Activated CD4-positive, alpha-beta T cell treated with anti-CD3 and anti-CD28 coated beads, Interleukin-2, amount 50 U/mL, for 4 hours (primary cell): ENCODE measurements at places on chromosomes 12 and 14.

GRCh38 chr14:66993512-66993911 is 195.7 kb upstream of the GARIN2 start:
- DNase-seq, result no peak

GRCh38 chr14:101056446-101056845 is 152.9 kb upstream of the RTL1 start:
- DNase-seq, result no peak

GRCh38 chr12:122031342-122032216 is 9.9 kb downstream of the BCL7A start:
- DNase-seq, result peak; percentile 34

DNA sequence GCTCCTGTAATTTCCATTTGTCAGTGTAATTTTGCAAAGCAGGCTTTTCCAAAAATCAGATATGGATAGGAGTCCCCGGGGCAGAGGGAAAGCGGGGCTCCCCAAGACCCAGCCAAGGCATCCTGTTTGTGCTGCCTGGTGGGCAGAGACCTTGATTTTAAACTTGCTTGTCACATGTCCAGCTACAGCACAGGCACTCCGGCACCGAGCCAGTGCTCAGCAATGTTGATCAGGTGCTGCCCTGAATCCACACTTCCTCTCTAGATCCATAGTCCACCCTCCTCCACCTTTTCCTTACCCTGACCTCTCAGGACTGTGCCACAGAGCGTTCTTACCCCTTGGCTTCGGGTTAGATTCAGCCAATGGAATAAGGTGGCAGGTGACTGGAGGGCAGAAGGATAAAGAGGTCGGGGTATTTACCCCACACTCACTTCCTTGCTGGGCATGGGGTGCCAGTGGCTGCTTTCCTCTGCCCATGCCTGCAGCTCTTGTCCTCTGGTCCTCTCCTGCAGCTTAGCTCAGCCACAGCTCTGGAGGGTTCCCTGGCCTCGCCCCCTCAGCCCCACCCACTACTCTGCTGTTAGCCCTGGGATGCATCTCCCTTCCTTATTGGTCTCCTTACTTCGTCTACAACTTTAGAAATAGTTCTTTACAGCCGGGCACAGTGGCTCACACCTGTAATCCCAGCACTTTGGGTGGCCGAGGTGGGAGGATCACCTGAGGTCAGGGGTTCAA is 80.1 kb downstream of the IRF2BPL start:
- no peak for DNase-seq

- DNase-seq, result no peak
Observed at GRCh38 chr14:88470542-88471440, 84.0 kb downstream of the PTPN21 start.

DNA sequence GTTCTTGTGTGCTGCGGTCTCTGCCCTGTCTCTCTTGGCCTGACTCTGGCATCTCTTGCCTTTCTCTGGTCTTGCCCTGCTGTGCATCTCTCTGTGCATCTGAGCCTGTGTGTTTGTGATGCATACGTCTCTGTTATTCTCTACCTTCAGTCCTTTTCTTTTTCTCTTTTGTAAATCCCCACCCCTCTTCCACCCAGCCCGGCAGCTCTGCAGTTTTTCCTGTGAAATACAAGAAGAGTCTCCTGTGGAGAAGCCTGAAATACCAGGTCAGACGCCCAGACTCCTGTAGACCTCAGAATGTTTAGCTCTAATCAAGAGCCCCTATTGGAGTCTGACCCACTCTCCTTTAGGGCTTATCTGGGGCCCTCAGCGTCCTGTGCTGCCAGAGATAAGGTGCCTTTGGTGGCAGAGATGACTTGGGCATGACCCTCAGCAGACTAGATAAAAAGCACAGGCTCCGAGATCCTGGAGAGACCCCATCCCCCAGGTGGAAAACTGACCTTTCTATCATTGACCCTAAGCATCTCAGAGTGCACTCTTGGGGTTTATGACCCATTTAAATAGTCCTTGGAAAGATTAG is 167.5 kb upstream of the SRRM4 start:
- no peak for DNase-seq

DNA sequence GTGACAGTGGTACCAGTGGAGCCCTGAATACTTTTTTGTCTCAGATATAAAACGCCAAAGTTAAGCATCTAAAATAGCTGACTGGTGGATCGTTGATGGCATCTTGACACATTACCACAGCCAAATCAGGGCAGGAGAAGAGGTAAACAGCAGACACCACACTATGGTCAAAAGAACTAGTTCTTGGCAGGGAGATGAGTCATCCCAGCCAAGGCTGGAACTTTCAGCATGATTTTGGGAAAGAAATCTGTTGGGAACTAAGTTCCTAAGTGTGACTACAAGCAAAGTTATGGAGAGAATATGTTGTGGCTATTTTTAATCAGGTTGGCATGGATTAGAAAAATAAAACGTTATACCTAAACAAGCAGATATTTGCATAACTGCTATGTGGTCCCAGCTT is 36.9 kb downstream of the LGR5 start:
- no peak for DNase-seq

- DNase-seq, result peak; percentile 86
Observed at GRCh38 chr14:73026845-73027542, at the start of gene ZFYVE1. TSS of gene ZFYVE1 (minus strand) at chr14:73027106. CDS start at chr14:73024508, 2,598 bp downstream.

- DNase-seq, result no peak
Observed at GRCh38 chr14:100532906-100533655, 54.1 kb downstream of the BEGAIN start.

- DNase-seq, result peak; percentile 67
Observed at GRCh38 chr14:91246051-91246852, 1.7 kb upstream of the GPR68 start.

GRCh38 chr12:27063250-27063851 is 19.0 kb downstream of the C12orf71 start:
- no peak for DNase-seq

DNA sequence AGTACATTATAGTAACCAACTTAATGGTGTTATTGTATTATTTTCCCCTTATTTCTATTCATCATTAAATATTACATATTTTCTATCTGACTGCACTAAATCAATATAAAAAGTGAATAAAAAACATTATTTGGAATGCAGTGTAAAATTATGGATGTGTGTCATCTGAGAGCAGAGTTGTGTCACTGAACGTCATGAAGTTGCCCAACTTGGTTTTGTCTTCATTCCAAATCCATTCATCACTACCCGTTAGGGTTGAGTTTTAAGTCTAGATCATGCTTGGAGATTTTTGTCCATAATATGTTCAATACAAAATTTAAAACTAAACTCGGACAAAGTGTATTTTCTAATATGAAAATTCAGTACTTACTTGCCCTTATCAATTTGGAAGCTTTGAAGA is 16.1 kb downstream of the KLRF1 start:
- no peak for DNase-seq

DNA sequence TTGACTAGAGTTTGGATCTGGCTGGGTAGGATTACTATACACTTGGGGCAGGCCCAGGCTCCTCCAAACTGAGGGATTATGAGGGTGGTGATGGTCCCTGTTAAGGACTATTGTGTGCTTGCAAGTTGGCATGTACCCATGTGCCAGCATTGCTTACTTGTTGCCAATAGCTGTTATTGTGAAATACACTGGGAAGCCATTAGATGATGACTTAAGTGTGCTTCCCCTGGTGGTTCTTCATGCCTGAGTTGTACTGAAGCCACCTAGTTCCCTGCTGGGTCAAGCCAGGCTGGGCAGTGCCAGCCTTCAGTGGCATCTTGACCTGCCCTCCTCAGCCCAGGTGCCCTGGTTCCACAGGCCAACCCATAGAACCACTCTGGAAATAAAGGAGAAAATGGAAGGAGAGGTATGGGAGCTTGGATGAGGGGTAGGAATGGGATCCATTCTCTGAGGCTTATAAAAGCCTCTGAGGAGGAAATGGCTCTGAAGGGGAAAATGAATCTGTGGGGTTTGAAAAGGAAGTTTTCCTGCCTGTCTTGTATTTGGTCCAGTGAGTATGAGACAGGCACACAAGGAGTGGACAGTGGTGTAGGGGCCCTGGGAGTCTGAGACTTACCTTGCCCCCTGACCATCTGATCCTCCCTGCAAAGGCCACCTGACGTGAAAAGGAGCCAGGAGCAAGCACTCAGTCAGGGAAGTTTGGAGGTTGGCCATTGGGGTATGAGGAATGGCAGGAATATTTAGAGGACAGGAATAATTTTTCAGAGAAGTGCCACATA is 724 bp downstream of the LTB4R start:
- DNase-seq, result no peak

DNA sequence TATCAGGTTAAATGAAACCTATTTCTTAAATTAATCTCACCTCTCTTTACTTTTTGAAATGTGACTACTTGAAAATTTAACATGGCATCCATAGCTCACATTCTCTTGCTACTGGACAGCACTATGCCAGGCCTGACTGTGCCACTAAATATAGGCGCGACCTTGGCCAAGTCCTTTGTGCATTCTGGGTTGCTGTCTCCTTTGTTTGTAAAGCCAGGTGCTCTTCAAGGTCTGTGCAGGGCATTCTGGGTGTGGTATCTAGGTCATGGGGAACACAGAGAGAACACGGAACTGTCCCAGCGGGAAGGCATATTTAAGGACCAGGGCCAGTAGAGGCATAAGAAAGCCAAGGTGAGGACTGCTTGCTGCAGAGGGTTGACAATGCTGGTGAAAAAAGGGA is 121.2 kb downstream of the ZNF664 start:
- DNase-seq, result no peak

DNA sequence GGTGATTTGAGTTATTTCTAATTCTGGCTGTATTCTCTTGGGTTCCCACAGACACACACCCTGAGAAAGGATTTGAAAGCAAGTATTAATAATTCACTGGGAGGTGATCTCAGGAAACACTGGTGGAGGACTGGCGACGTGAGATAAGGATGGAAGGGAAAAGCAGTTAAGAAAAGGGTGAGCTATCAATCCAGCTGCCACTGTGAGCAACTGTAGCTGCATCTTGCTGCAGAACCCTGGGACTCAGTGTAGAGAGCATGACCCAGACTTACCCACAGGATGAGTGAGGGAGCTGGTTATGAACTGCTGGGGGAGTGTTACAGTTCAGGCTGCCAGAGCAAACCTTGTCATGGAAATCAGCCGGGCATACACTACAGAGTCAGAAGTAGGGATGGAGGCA is 71.9 kb downstream of the RESF1 start:
- DNase-seq, result no peak

GRCh38 chr12:132105467-132105866 is 38.7 kb downstream of the DDX51 start:
- no peak for DNase-seq

DNA sequence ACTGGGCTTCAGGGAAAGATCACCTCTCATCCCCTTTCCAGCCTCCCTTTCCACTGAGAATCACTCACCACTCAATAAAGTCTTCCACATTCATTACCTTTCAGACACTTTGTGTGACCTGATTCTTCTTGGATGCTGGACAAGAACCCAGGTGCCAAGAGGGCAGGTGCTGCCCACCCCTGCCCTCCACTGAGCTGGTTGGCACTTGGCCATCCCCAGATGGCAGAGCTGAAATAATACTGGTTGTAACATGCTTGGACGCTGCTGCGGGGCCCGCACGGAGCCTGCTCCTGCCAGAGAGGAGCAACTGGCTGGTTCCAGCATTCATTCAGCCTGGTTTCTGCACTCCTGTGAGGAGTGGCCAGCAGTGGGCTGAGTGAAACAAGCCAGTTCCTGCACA is 386.7 kb upstream of the CCDC196 start:
- no peak for DNase-seq

DNA sequence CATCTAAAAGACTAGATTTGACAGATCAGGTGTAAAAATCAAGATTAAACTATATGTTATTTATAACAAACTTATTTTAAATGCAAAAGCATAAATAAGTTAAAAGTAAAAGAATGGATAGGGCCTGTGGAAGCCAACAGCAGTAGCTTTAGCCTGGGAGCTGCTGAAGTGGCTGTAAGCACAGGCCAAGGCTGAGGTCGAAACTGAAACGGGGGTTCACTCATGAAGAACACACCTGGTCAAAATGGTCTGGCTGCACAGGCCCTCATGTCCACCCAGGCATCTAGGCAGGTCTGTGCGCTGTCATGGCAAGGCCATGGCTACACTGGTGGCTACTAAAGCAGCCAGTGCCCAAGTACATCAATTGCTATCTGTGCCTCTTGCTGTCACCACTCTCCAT is 23.1 kb downstream of the CATSPERB start:
- DNase-seq, result no peak

DNA sequence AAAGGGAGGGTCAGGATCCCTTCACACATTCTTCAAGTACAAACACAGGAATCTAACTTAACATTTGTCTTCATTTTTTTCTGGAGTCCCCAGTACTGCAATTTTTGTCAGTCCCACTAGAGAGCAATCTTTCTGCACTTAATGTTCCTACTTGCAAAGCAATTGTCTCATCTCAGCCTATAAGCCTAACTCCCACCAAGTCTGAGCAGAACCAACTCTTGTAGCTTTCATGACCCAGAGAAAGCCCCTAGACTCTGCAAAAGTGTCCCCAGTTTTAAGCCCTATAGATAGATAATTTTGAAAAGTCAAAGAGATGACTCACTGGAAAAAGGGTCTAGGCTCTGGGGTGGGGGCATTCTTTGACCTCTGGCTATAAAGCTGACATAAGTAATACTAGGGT is 1.8 kb upstream of the ZBTB39 start:
- DNase-seq, result no peak

GRCh38 chr12:112944024-112944690 is 5.9 kb downstream of the OAS3 start:
- no peak for DNase-seq

GRCh38 chr12:70774055-70774454 is 136.8 kb upstream of the PTPRB start:
- no peak for DNase-seq

DNA sequence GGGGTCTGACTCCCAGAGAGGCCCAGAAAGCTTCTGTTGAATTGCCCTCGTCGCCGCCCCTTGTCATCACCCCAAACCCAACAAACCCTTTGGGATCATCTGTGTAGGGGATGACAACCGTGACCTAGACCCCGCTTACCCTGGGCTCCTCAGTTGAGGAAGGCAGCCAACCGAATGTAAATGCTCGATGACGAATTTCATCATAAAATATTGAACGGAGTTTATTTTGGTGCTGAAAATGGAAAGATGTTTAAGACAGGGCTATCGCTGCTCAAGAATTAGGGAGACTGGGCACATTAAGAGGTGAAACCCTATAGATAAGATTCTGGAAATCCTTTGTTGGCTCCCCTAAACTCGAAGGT is 512 bp downstream of the ACTR10 start:
- DNase-seq, result no peak

GRCh38 chr12:14588571-14588970 is 20.9 kb upstream of the PLBD1 start:
- no peak for DNase-seq

- DNase-seq, result no peak
Observed at GRCh38 chr14:75426332-75427125, 1.3 kb upstream of the JDP2 start.

- no peak for DNase-seq
Observed at GRCh38 chr12:94750864-94751263, 100.5 kb upstream of the TMCC3 start.

GRCh38 chr14:42911642-42912041 is 1305.0 kb downstream of the LRFN5 start:
- DNase-seq, result no peak

- no peak for DNase-seq
Observed at GRCh38 chr14:58904776-58905175, 267.0 kb downstream of the DACT1 start.

GRCh38 chr12:77591959-77592743 is 238.5 kb upstream of the NAV3 start:
- DNase-seq, result no peak

- no peak for DNase-seq
Observed at GRCh38 chr14:102177161-102177560, 37.5 kb downstream of the WDR20 start.

- DNase-seq, result no peak
Observed at GRCh38 chr12:117006333-117006732, 92.9 kb downstream of the TESC start.

GRCh38 chr14:53048631-53049030 is 97.8 kb upstream of the FERMT2 start:
- no peak for DNase-seq

- no peak for DNase-seq
Observed at GRCh38 chr12:75481013-75481705, 604 bp downstream of the GLIPR1 start.
